ENCODE measurements at places on chromosomes 6 and 20.

DNA sequence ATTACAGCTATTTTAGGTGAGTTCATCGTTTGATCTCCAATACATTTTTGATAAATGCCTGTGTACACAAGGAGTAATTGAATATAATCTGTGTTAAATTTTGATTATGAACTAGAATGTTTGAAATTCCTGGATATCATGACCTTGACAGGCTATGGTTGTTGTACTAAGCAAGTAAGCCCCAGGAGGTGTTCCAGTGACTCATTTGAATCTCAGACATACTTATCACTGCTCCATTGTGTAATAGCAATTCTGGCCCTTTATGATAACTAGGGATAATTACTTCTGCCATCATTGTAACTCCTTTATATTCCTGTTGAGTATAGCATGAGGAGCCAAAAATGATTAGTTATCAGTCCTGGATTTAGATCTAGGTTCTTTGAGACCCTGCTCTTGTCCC is 1424.6 kb upstream of the ADGRB3 start:
- DNase-seq, result no peak

- no peak for DNase-seq
Observed at GRCh38 chr6:156687789-156688619, 89.2 kb upstream of the ARID1B start.

DNA sequence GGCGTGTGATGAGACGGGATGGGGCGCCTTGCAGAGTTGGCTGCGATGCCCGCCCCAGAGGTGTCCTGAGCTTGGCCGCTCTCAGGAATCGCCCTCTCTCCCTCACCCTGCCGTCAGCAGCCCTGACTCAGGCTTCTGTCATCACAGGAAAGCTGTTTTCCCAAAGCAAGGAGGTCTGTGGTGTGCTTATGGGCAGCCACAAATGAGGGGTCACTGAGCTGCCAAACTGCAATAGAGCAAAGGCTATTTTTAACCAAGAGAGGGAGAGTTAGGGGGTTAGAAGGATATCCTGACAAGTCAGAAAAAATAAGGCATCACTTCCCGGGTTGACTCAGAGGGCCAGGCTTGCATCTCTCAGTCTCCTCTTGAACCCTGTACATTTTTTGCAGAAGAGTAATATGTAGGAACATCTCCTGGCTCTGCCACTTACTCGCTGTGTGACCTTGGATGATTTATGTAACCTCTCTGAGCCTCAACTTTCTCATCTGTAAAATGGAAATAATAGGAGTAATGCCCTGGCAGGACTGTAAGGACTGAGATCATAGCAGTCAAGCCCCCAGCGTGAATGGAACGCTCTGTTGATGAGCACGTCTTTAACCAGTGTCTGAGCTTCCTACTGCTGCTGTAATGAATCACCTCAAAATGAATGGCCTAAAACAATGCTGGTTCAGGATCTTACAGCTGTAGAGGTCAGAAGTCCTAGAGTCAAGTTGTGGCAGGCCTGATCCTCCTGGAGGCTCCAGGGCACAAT is 181.9 kb downstream of the NFATC2 start:
- DNase-seq, result no peak

DNA sequence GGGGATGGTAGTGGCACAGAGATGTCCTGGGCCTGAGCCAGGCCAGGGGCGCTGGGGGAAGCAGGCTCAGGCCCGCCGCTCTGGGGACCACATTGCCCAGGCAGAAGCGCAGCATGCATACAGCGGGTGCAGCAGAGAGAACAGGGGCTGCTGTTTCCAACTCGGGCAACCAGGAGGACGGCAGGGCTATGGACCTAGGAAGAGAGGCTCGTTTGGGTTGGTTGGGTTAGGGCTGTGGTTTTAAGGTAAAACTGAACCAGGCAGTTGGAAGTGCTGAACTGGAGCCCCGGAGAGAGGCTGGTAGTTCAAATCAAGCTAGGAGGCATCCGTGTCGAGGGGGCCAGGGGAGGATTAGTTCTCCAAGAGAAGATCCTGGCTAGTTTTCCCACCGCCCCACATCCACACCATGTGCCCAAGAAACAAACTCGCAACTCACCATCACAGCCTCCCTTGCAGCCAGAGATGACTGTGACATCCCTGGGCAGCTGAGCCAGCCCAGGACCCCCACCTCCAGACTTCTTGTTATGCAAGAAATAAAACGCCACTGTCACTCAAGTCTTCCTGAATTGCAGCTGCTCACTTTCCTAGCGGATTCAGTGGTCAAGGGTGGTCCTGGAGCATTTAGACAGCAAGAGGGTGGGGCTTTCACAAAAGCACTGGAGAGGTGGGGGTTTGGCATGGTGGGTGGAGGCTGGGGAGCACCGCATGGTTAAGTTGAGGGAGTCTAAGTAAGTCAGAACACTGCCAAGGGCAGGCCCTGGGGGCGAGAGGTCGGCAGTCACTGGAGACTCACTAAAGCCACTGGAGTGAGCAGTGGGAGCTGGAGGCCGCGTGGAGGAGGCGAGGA is 161.2 kb downstream of the GRM4 start:
- DNase-seq, result no peak

DNA sequence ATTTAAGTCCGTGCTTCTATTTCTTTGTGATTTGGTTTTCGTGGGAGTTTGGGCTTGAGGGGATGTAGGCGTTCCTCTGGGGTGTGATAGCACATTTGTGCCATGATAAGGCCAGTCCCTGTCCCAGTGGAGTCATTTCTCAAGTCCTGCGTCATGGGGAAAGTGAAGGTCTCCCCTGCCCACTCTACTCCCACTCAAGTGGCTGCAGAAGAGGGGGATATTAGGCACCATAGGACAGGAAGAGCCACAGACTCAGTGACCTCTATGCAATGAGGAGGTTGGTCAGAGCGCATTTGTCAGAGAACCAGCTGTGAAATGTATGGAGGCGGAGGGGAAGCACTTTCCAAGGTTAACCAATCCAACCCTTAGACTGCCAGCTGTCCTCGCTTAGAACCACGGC is 51.9 kb upstream of the EDN1 start:
- DNase-seq, result no peak
